ENCODE measurements at places on chromosomes 7 and 10.

GRCh38 chr10:132841615-132841975 lies 55.6 kb upstream of the NKX6-2 start:
- H3K27ac ChIP-seq: no peak overlapping the region
- no peaks in the 10 kb centered on the region for H3K27me3 ChIP-seq
- peaks cover 3% of the 10 kb centered on the region for H3K36me3 ChIP-seq
- H3K4me3 ChIP-seq: no peak overlapping the region
- no peak for DNase-seq

- DNase-seq: no peak
- peaks cover 22% of the 10 kb centered on the region for H3K27me3 ChIP-seq
- H3K4me3 ChIP-seq: no peak overlapping the region
These were observed 162.0 kb upstream of the PLXNA4 start for GRCh38 chr7:132738254-132738653.

- peaks cover 16% of the 10 kb centered on the region for H3K27me3 ChIP-seq
- H3K4me3 ChIP-seq: no peak overlapping the region
- peaks cover 9% of the 10 kb centered on the region for H3K4me1 ChIP-seq
- H3K27ac ChIP-seq: no peak overlapping the region
These were observed 20.1 kb downstream of the AFAP1L2 start for GRCh38 chr10:114384181-114384580.

DNA sequence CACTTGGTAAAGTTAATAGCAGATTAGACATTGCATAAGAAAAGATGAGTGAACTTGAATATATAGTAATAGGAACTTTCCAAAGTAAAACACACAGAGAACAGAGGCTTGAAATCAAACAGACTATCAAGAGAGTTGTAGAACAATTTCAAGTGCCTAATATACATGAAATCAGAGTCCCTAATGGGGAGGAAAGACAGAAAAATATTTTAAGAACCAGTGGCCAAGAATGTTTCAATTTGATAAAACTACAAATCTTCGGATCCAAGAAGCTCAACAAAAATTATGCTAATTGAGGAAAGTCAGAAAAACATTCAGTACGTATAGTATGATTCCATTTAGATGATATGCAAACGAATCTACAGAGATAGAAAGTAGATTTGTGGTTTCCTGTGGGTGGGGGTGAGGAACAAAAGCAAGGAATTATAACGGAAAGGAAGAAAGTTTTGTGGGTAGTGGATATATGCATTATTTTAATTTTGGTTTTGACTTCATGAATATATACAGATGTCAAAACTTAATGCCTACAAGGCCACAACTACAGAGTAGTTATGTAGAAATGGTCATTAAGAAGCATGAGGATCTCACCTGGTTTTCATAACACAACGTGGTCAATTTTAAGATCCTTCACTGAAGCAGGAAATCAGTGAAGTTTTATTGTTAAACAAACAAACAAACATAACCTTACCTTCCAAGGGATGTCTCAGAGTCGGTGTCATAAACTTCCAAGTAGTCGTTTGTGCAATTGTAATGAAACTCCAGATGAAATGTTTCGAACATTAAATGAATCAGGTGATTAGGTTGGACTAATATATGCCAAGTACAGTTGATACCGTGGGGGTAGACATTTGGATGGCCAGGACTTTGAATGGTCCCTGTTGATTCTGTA lies 62.0 kb downstream of the CUBN start:
- peak overlapping the region; percentile 19 for H3K4me3 ChIP-seq
- peaks cover 25% of the 10 kb centered on the region for H3K27me3 ChIP-seq
- H3K27ac ChIP-seq: no peak overlapping the region
- DNase-seq: no peak
- no peaks in the 10 kb centered on the region for H3K36me3 ChIP-seq
- peaks cover 20% of the 10 kb centered on the region for H3K4me1 ChIP-seq

GRCh38 chr10:34758447-34758996 lies 56.6 kb downstream of the PARD3 start:
- no peaks in the 10 kb centered on the region for H3K36me3 ChIP-seq
- H3K27me3 ChIP-seq: no peaks in the 10 kb centered on the region
- H3K4me1 ChIP-seq: no peaks in the 10 kb centered on the region
- no peak for DNase-seq
- H3K4me3 ChIP-seq: no peak overlapping the region

- no peaks in the 10 kb centered on the region for H3K4me1 ChIP-seq
- H3K36me3 ChIP-seq: no peaks in the 10 kb centered on the region
- H3K27ac ChIP-seq: no peak overlapping the region
- DNase-seq: no peak
- H3K4me3 ChIP-seq: no peak overlapping the region
- no peaks in the 10 kb centered on the region for H3K27me3 ChIP-seq
These were observed 76.2 kb downstream of the WDR11 start for GRCh38 chr10:120927352-120927751.

Data from T-helper 2 cell treated with Interferon-gamma antibody and Interleukin-4, amounts not matched to agents 5 μg/mL and 100 μg/mL, for 36 hours (primary cell).